Stimulated activated CD4-positive, alpha-beta T cell treated with anti-CD3 and anti-CD28 coated beads, Interleukin-15, amount 100 ng/mL, for 1 hour (primary cell): ENCODE measurements at places on chromosomes 1 and 21.

DNA sequence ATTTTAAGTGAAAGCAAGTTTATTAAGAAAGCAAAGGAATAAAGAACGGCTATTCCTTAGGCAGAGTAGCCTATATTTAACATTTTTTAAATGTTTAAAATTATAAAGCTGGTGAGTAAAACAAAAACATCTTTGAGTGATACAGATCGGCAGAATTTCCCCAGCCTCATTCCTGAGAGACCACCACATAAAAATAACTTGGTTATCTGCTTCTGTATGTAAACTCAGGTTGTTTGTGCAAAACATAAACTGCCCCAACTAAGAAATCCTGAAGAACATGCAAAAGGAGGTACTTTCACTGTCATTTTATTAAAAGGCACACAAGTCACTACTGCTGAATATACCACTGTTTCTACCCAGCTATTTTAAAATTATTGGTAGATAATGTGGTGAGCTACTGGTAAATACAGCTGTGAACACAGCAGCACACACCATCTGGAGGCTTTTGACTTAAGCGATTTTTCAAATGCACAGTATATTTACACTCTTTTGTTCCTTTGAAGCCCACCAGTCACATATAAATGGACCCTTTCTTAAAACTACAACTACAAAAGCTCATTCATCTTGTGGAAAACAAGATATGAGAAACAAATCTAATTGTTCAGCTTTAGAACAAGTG, 119.3 kb downstream of the RERE start:
- DNase-seq: no peak

DNA sequence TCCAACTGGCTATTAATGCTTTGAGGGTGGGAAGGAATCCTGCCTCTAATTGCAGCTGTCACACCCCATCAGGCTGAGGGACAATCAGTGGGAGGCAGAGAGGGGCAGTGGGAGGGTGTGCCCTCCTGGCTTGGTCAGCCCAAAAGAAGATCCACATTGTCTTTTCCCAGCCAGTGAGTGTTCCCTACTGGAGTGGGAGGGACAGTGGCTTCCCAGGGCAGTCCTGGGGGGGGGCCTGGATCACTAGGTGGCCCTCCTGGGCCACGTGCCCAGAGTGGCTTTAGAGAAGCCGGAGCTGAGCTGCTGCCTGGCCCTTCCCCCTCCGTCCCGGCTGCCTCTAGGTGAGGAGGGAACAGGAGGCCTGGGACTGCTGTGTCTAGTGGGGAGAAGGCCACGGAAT, 14.0 kb downstream of the INKA2 start:
- no peak for DNase-seq

- DNase-seq: no peak
Measured at GRCh38 chr1:152630596-152630995, 7.7 kb upstream of the LCE3A start.

DNA sequence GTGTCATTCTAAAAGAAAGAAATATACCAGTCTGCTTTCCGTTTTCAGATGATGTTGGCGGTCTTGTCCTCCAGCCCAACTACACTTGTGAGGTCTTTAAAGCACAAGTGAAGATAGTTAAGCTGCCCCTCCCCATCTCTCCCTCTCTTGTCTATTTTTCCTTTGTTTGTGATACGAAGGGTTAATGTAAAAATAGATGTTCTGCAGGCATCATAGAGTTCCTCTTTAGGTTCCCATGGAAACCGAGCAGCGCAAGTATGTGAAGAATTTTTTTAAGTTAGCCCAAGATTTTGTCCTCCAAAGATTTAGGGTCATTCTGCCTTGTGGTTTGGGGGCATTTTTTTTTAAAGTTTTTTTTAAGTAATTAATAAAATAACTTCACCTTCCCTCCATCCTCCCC, 232.4 kb upstream of the AJAP1 start:
- DNase-seq: no peak

DNA sequence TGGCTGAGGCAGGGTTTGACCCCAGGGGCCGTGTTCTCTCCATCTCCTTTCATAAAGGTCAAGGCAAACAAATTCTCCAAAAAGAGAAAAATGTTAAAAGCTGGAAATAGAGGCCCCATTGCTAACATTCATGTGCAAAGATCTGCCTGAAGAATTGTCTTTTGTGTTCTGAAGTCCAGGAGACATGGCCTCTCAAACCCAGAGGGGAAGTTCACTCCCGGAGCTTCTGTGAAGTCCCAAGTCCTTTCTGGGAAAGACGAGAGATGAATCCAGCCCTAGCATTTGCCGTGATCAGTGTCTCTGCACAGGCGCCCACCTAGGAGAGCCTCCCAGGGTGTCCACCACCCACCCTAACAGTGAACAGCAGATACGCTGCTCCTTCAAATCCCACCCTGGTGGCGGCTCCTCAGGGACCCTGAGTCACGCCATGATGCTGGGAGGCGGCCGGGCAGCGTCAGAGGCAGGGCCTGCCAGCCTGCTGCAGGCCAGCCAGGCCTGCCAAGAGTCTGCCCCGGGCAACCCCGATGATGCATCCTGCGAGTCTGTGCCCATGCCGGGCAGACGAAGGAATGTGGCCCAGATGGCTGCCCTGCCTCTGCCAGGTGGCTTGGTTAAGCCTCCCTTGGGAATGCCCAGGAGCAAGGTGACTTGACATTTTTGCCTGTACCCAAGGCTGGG, 5.2 kb upstream of the C2CD2 start:
- no peak for DNase-seq

- no peak for DNase-seq
Measured at GRCh38 chr1:154418923-154419619, 13.9 kb downstream of the IL6R start.

DNA sequence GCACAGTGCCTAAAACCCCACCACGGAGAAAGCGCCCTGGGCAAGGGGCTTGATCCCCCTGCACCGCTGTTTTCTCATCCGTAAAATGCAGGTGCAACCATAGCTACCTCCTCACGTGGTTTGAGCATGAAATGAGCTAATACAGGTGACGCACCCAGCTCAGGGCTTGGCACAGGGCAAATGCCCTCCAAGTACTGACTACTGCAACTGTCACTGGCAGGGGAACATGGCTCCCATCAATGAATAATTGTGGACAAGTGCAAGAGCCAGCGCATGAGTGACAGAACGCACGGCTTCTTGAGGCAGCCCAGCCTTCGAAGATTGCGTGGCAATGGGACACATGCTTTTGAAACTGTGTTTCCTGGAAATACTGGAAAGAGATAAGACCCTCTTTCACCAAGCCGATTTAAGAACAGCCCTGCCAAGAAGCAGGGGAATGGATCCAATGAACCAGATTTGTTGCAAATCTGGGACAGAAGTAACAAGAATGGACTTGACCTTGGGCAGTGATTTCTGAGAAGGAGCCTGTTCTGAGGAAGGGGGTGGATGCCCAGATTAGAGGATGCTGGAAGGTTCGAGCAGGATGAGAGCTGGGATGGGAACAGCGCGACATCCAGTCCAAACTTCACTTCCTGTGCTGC, 92.8 kb upstream of the IFFO2 start:
- DNase-seq: no peak

- DNase-seq: no peak
Measured at GRCh38 chr1:224901087-224901810, 28.2 kb upstream of the DNAH14 start.

GRCh38 chr21:45076245-45076711, 1.9 kb downstream of the ADARB1 start:
- DNase-seq: no peak

DNA sequence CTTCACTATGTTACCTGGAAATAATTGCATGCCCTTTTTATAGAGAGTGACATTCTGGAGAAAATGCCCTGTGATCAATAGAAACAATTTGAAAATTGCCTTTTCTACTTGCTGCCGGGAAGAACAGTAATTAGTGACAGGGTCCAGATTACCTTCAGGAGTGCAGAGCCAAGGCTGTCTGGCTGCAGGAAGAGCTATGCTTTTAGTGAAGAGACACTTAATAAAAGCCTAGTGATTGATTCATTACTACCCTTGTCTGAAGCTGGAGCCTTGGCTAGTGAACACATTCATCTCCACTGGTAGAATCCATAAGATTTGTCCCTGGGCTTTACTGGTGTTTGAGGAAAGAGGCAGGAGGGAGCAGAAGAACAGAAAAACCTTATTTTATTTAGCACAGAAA, 12.9 kb upstream of the DNASE2B start:
- DNase-seq: no peak

DNA sequence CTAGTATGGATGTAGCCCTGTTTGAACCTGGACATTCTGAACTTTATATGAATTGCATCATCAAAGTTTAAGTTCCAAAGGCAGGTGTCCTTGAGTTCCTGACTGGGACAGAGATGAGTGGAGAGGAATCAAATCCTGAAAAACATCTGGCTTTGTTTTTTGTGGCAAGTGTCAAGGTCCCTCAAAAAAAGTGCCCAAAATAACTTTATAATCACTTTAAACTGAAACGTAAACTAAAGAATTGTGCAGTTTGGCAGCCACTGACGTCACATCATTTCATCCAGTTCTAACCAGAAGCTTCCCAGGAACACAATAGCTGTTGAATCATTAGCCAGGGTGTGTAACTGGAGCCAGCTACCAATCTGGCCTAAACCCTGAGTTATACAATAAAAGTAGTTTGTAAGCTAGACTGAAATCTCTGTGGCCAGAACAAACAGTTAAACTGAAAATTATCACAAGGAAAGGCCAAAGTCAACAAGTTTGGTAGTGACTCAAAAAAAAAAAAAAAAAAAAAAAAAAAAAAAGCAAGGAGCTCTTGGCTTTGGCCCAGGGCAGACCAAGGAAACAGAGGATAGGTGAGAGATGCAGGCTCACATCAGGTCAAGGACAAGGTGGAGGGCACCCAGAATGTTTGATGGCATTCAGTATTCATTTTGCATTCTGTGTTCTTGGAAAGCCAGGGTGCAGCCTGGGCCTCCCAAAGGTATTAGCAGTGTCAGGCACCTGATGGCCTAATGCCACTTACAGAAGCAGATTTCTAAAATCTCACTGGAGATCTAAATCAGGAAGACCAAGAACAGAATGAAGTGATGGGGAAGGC, 74.3 kb downstream of the TNFSF18 start:
- DNase-seq: no peak
